Stimulated activated naive CD8-positive, alpha-beta T cell treated with anti-CD3 and anti-CD28 coated beads, Interleukin-15, Interleukin-2, amounts not matched to agents 100 U/mL and 50 U/mL, for 24 hours (primary cell): ENCODE measurements at places on chromosomes 2 and 18.

DNA sequence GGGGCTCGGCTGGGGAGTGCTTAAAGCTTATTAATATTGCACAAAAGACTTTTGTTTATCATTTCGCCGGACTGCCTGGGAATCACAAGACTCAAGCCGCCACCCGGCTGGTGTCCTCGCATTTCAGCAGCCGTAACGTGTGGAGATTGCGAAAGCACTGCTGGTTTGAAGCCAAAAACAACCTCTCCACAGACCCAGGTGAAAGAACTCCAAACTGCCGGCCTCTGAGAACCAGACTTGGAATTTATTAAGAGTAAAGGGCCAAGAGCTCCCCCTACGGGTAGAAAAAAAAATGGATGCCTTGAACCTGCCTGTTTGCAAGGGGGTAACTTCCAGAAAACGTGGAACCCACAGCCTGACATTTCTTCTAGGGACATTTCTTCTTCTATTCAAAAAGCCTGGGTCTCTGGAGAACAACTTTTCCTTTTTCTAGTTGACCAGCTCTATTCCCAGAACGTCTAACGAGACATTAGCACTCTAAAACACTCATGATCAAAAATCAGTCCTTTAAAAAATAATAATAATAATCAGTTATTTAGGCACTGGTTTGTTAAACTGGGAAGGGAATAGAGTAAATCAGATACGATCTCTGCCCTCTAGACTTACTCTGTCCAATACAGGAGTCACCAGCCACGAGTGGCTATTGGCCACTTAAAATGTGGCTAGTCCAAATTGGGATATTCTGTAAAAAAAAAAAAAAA is 216.3 kb downstream of the C1D start:
- peak; percentile 41 for DNase-seq

GRCh38 chr2:130797493-130798435 is 39.0 kb upstream of the ARHGEF4 start:
- peak; percentile 97 for DNase-seq

- DNase-seq = no peak
Observed at GRCh38 chr2:222393733-222394267, 30.5 kb upstream of the SGPP2 start.

GRCh38 chr2:150028322-150028721 is 440.7 kb upstream of the MMADHC start:
- DNase-seq = no peak

- no peak for DNase-seq
Observed at GRCh38 chr2:46743021-46743420, 172.6 kb downstream of the MCFD2 start.

DNA sequence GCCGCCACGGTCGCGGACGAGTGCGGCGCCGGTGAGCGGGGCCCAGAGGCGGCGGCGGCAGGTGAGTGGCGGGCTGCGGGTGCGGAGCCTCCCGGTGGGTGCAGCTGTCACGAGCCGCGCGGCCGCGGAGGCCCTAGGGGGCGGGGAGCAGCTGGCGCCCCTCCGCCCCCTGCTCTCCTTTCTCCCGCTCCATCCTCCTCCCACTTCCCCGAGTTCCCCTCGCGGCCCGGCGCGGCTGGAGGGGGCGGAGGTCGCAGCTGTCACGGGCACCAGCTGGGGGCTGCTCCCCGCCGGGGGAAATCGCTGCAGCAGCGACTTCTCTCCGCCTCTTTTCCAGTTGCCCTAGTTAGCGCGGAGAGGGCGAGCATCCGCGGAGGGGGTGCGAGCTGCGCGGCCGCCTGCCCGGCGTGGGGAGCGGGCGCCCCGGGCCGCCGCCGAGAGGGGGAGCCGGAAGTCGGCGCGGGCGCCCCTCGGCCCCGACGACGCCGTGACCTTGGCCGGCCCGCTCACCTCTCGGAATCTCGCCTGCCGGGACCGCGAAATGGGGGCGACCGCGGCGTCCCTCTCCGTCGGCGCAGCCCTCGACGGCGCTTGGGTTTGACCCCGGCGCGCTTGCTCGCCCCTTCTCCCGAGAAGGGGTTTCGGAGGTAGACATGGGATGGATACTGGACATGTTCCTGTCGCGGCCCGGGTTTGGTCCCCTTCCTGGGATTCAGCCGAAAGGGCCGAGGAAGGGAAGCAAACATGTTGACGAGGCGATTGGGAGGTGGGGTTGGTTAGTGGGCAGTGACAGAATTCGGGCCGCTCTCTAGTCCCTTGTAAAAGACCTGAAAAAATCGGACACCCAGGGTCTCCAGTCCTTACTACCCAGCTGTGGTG is 727 bp downstream of the NCOA1 start:
- DNase-seq = peak; percentile 62

DNA sequence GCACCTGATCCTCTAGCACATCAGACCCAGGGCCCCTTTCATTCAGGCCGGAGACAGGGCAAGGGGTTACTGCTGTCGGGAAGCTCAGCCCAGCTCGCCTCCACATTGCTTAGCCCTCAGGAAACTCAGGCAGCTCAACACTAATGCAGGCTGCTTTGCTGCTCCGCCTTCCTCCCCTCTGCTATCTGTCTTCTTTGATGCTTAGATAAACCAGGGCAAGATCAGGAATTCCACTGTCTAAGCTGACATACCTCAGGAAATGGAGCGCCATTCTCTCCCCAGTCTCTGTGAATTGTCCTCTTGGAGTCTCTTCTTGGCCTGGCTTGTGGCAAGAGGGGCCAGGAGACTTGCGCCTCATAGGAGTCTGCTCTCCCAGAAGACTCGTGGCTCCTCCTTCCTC is 25.5 kb upstream of the EXOC6B start:
- no peak for DNase-seq

DNA sequence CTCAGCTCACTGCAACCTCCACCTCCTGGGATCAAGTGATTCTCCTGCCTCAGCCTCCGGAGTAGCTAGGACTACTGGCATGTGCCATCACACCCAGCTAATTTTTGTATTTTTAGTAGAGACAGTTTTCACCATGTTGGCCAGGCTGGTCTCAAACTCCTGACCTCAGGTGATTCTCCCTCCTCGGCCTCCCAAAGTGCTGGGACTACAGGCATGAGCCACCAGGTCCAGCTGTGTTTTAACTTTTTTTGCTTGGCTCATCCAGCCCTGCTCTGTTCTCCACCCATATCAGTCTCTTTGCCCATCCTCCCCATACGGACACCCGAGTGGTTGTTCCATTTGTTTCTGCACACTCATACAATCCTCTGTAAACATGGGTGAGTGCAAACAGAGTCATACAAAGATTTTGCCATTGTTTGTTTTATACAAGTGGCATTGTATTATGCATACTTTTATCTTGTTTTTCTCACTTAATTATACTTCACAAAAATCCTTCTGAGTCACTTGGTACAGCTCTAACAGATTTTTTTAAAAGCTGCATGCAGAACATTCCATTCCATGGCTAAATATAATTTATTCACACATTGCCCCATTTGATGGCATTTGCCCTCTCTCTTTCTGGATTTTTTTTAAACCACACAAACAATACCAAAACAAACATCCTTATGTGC is 5.3 kb downstream of the APOB start:
- no peak for DNase-seq

DNA sequence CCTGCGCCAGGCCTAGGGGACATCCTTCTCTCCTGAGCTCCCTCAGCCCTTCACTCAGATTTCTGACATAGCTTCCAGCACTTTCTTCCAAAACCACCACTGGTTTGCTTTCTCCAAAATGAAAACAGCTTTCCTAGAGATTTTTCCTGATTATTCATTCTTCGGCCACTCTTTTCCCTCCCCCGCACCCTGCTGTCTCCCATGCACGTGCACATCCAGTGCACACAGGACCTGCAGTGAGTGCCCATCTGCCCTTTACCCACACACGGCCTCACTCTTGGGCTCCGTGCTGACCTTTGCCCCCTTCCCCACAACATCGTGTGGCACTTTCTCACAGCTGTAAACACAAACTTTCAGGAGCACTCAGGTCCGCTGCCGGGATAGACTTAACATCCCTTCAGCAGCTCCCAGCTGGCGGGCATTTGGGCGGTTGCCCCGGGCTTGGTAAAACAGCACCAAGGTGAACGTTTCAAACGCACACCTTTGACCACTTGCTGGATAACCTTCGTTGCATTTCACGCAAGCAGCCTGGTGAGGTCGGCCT is 25.8 kb downstream of the KIF1A start:
- no peak for DNase-seq
